Lung (tissue), 17 donors: ENCODE measurements at places on chromosomes 16 and 17. TPM values are rescaled to one million over a fixed set of nuclear protein-coding genes. Genes with fewer than 3 reads are reported as not detected.

Gene SLC2A4
- total RNA-seq: 1.2 TPM

DNA sequence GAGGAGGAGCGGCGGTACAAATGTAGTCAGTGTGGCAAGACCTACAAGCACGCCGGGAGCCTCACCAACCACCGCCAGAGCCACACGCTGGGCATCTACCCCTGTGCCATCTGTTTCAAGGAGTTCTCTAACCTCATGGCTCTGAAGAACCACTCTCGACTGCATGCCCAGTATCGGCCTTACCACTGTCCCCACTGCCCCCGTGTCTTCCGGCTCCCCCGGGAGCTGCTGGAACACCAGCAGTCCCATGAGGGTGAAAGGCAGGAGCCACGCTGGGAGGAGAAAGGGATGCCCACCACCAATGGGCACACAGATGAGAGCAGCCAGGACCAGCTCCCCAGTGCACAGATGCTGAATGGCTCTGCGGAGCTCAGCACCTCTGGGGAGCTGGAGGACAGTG is 2.8 kb downstream of the ZNF646 start:
- peaks cover 9% of the 10 kb centered on the region for H3K36me3 ChIP-seq
- no peaks in the 10 kb centered on the region for H3K27me3 ChIP-seq
- no peak overlapping the region for H3K27ac ChIP-seq

DNA sequence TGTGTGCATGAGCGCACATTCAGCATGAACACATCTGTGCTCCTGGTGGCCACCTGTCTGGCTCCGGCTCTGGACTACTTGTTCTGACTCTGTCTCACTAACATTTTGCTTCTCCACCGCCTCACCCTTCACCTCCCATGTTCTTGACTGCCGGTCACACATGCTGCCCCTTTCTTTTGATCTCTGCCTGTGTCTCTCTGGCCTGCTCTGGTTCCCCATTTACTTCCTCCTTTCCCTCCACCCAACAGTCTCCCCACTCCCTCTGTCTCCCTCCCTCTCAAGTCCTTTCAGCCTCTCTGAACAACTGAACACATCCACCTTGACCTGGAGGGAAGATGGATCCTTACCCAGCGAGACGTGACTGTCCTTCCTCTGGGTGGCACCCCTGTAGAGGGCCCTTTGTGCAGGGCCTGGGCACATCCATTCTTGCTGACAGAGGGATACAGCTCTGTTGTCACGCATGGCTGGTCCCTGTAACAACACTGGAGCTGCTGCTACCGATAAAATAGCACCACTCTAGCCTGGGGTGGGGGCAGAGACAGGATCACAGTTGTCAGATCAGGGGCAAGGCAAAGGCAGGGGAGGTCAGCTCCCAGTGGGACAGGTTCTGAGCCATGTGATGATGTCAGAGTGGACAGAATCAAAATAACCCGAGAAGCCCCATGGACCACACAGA is 11.0 kb downstream of the ZSCAN32 start:
- H3K4me3 ChIP-seq: no peak overlapping the region
- H3K4me1 ChIP-seq: no peaks in the 10 kb centered on the region
- H3K27me3 ChIP-seq: no peaks in the 10 kb centered on the region
- no peak for DNase-seq

DNA sequence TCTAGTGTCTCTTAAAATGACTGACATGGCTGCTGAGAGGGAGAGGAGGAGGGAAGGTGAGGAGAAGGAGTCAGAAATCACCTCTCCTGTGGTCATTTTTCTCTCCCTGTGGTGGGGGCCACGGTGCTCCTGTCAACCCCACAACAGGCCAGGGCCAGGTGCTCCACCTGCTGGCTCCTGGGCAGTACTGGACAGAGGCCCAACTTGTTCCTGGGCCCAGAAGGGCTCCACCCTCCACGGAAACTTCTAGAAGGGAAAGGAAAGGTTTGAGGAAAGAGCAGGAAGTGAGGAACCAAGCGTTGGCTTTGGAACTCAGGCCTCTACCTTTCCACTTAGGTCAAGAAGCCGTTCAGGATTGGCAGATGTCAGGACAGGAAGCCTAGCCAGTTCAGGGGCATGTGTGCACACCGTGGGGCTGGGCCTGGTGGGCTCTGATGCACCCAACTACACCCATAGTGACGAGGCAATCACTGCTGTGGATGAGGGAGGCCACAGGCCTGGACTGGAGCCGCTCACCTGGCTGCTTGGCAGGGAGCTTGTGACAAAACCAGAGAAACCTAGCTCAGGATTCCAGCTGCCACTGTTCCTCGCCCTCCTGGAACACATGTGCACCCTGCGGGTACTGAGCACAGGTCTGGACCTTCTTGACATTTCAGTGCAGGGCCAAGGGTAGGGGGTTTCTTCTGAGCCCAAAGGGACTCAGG is 36.1 kb downstream of the WNT3 start:
- no peak overlapping the region for H3K27ac ChIP-seq
- no peak overlapping the region for H3K4me3 ChIP-seq

DNA sequence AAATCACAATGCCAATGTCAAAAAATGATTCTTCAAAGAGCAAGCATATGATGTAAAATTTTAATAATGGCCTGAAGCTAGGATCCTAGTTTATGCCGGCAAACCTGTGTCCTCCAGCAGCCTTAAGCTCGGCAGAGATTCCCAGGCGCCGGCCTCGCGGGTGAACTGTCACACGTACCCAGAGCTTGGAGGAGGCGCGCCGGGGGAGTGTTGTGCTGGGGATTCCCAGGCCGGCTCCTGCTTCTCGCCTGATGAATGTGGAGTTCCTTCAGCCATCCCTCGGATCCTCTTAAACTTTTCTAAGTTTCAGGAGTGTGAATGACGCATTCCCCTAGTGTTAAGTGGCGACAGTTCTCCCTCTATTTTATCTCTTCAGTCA is 19.1 kb upstream of the NTN1 start:
- DNase-seq: no peak
- peaks cover 7% of the 10 kb centered on the region for H3K4me1 ChIP-seq
- no peak overlapping the region for H3K4me3 ChIP-seq

Gene CFAP97D1
- total RNA-seq: not detected

DNA sequence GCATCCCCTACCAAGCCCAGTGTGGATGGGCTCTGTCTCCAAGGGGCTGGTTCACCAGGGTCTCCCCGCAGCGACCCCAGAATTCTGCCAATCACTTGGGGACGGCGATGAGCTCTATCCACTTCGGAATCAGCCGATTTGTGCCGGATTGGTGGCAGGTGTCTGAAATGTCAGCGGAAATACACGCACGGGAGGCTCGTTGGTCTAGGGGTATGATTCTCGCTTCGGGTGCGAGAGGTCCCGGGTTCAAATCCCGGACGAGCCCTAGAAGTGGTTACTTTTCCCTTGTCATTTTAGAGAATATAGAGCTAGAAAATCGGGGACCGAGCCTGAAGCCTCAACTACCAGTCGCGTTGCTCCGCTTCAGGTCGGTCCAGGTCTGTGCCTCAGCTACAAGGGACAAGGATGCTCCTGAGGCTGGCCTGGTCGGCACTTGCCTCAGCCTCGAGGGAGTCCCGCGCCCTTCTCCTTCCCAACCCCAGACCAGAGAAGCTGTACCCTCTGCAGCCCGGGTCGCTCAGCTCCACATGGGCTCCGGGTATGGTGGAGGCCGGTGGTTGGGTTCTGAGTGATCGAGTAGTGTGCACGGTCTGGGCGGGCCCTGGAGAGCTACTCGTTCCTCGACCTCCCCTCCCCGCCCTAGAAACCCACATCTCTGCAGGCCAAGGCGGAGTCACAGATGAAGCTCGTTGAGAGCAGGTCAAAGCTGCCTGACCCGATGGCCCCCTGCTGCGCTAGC is 16.0 kb upstream of the OR1F1 start:
- H3K27me3 ChIP-seq: peaks cover 86% of the 10 kb centered on the region
- H3K4me1 ChIP-seq: no peaks in the 10 kb centered on the region
- H3K36me3 ChIP-seq: no peaks in the 10 kb centered on the region
- no peak for DNase-seq
- H3K4me3 ChIP-seq: no peak overlapping the region

DNA sequence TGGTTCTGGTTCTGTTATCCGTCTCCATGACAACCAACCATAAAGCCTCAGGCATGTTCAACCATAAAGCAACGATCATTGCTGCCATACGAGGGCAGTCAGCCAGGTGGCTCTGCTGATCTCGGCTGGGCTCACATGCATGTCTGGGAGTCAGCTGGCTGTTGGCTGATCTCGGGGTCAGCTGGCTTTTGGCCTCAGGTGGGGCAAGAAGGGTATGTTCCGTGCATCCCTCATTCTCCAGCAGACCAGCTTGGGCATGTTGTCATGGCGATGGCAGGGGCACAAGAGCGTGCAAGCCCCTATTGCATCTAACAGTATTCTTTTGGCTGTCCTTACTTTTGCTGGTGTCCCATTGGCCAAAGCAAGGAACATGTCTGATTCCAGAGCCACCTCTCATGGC is 86.2 kb downstream of the ABCC6 start:
- H3K27me3 ChIP-seq: no peaks in the 10 kb centered on the region
- no peak for DNase-seq
- no peaks in the 10 kb centered on the region for H3K4me1 ChIP-seq
- H3K27ac ChIP-seq: no peak overlapping the region
- H3K4me3 ChIP-seq: no peak overlapping the region

GRCh38 chr16:82672676-82673075 is 45.9 kb downstream of the CDH13 start:
- no peaks in the 10 kb centered on the region for H3K4me1 ChIP-seq
- no peak overlapping the region for H3K4me3 ChIP-seq
- H3K27me3 ChIP-seq: no peaks in the 10 kb centered on the region
- H3K27ac ChIP-seq: no peak overlapping the region

Gene CDH15
- 1.9 TPM for total RNA-seq

- no peak overlapping the region for H3K27ac ChIP-seq
- H3K4me3 ChIP-seq: no peak overlapping the region
- H3K27me3 ChIP-seq: no peaks in the 10 kb centered on the region
- H3K36me3 ChIP-seq: no peaks in the 10 kb centered on the region
- no peak for DNase-seq
These were observed 597.4 kb upstream of the CDH5 start for GRCh38 chr16:65769055-65769465.

DNA sequence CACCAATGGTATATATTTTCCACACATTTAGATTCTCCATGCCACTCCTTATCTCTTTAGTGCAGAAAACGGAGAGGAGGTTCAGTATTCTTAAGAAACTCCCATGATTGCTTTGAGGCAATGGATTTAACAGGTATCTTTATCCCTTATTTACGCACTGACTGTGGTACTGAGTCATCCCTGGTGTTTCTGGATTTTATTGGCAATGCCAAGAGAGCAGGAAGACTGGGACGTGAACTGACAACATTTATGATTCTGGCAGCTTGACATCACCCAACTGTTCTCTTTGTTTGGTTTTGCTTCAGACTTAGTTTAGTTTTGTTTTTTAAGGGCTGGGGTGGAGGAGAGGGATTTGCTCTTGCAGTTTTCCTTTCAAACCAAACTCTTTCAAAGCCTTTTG is 131.4 kb downstream of the WWOX start:
- no peaks in the 10 kb centered on the region for H3K36me3 ChIP-seq
- no peak overlapping the region for H3K4me3 ChIP-seq
- no peaks in the 10 kb centered on the region for H3K4me1 ChIP-seq
- no peaks in the 10 kb centered on the region for H3K27me3 ChIP-seq
- peak; percentile 31 for DNase-seq

Gene RNF222
- total RNA-seq: not detected

Gene KCTD5
- 31.3 TPM for total RNA-seq

Gene CACNA1G
- total RNA-seq: 3.6 TPM

Gene KRT25
- total RNA-seq: not detected

Gene CSH2
- total RNA-seq: not detected

Gene HASPIN
- total RNA-seq: 1.1 TPM

GRCh38 chr17:30495586-30495985 is 18.4 kb downstream of the GOSR1 start:
- no peaks in the 10 kb centered on the region for H3K27me3 ChIP-seq
- DNase-seq: peak; percentile 11
- H3K36me3 ChIP-seq: peaks cover 42% of the 10 kb centered on the region

DNA sequence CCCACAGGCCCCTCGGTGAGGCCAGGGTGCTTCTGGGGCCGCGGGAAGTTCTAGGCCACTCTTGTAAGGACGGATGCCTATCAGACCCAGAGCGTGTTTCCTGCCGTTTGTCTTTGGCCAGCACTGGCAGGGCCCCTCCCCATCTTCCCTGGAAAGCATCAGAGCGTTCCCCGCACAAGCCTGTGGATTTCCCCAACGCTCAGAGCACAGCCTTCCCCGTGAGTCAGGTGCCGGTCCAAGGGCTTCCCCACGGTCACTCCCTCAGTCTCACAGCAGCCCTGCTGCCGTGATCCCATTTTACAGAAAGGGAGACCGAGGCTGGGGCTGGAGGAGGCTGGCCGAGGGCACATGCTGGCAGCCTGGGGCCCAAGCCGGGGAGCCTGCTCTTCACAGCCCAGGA is 33.7 kb downstream of the CRISPLD2 start:
- no peak overlapping the region for H3K27ac ChIP-seq
- H3K4me3 ChIP-seq: no peak overlapping the region
- H3K27me3 ChIP-seq: no peaks in the 10 kb centered on the region
- no peaks in the 10 kb centered on the region for H3K4me1 ChIP-seq

- peaks cover 3% of the 10 kb centered on the region for H3K36me3 ChIP-seq
- no peaks in the 10 kb centered on the region for H3K4me1 ChIP-seq
- no peak overlapping the region for H3K4me3 ChIP-seq
- no peak overlapping the region for H3K27ac ChIP-seq
These were observed 6.7 kb upstream of the SMIM5 start for GRCh38 chr17:75626496-75627038.

- H3K4me3 ChIP-seq: no peak overlapping the region
- DNase-seq: no peak
- H3K27me3 ChIP-seq: no peaks in the 10 kb centered on the region
- H3K4me1 ChIP-seq: peaks cover 15% of the 10 kb centered on the region
These were observed 5.2 kb downstream of the WFDC1 start for GRCh38 chr16:84299734-84300440.
